NCI-H1694 treated with DMSO at 0.1 percent for 48 hours (cell line): ENCODE measurements at places on chromosomes 2 and 18.

- no peak for DNase-seq
Observed at GRCh38 chr2:189492451-189492850, 51.2 kb downstream of the WDR75 start.

DNA sequence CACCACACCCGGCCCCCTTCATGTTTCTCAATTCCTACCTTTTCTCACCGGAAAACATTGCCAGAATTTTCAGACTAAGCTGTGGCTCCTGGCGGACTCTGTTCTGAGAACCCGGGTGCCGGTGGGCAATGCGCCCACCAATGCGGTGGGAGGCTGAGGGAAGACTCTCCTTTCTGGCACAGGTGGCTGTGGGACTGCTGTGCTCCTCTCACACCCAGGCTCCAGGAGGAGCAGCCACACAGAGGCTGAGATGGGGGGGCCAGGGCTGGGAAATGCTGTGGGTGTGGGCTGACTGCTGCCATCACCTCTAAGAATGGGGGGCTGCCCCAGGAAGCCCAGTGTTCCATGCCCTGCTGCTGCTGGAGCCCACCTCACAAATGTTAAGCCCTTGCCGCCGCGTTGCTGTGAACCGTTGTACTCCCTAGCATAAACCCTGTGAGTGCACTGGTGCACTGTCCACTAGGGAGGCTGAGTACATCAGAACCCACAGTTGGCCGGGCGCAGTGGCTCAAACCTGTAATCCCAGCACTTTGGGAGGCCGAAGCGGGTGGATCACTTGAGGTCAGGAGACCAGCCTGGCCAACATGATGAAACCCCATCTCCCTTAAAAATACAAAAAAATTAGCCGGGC is 152.6 kb downstream of the LDLRAD4 start:
- DNase-seq = no peak

GRCh38 chr2:24768601-24769000 is 24.6 kb downstream of the PTRHD1 start:
- no peak for DNase-seq

DNA sequence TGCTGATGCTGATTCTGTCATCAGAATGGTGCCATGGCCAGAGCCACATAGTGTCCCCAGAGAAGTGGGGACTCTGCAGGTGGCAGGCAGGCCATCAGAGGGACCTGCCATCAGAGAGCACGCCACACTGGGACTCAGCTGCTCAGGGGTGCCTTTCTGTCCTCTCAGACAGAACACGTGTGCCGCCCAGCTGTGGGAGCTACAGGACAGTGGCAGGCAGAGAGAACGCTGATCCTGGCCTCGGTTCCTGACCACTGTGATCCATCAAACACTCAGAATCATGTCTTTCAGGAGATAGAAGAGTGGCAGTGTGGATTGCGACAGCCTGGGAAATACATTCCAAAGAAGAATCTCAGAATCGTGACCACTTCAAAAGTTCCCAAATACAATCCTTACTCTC is 497.2 kb upstream of the SALL3 start:
- no peak for DNase-seq

GRCh38 chr2:34646901-34647300 is 1047.8 kb upstream of the FAM98A start:
- DNase-seq = no peak

GRCh38 chr2:211877061-211877460 is 661.5 kb downstream of the ERBB4 start:
- DNase-seq = no peak

DNA sequence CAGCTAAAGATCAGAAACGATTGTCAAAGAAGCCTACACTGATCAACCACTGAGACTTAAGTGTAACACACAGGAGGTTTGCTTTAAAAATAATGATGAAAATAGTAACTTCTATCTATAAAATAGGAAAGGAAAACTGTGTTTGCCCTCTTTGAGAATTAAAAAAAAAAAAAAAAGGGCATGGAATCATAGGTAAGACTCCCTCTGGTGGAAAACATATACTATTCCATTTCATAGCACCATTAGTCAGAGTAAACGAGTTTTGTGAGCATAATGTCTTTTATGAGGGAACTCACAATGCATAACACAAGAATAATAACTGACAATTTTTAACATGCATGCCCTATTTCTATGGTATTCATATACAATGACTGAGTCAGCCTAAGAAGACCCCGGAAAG is 36.3 kb downstream of the SLC35F5 start:
- DNase-seq = peak; percentile 51

GRCh38 chr18:63534615-63535014 is 7.6 kb upstream of the SERPINB12 start:
- DNase-seq = no peak

DNA sequence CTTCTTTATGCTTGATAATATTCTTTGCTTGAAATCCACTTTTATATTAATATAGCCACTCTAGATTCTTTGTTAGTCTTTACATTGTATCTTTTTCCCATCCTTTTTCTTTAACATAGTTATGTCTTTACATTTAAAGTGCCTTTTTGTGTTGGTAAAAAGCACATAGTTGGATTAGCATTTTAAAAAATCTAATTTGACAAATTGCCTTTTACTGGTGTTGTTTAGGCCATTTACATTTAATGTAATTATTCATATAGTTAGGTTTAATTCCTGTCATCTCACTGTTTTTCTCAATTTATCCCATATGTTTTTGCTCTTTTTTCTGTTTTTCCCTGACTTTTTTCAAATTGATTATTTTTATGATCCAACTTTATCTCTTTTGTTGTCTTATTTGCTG is 93.2 kb downstream of the BCL2L11 start:
- DNase-seq = no peak

DNA sequence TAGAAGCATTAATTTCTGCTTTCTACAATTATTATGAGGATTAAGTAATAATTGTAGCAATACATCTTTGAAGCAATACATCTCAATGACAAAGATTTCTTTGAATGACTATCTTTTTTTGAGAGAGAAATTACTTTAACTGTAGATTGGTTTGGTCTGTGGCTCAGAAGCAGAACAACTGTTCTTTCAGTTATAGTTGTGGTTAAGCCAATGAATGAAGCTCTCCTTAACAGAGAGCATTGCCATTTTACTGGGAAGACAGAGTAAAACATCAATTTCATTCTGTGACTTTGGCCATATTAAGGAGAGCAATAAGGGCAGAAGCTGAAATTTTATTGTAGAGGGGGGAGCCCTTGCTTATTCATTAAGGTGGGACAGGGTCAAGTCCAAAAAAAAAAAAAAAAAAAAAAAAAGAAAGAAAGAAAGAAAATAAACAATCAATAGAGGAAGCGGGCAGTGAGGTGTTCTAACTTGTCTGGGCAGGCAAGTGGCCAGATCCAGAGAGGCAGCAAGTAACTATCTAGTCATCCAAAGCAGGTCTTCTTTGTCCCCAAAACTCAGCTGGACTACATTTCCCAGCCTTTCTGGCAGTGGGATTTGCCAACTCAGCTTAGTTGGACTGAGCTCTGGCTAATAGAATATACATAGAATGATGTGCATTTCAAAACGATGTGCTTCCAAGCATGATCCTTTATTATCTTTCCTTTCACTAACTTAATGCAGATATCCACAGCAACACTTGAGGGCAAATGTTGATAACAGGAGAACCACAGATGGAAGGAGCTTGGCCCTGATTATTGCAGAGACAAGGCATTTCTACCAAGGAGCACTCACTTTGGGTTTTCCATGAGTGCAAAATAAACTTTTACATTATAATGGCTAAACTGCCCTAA is 462.7 kb upstream of the CDH20 start:
- no peak for DNase-seq

DNA sequence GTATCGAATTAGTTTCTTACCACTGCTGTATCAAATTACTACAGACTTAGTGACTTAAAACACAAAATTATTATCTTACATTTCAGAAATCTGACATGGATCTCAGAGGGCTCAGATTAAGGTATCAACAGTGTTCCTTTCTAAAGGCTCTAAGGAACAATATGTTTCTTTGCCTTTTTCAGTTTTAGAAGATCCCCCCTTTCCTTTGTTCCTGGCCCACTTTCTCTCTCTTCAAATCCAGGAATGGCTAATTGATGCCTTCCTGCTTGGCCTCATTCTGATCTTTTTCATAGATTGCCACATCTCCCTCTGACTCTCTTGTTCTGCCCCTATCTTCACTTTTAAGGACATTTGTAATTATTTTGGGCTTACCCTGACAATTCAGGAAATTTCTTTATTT is 65.7 kb downstream of the LRP1B start:
- no peak for DNase-seq

DNA sequence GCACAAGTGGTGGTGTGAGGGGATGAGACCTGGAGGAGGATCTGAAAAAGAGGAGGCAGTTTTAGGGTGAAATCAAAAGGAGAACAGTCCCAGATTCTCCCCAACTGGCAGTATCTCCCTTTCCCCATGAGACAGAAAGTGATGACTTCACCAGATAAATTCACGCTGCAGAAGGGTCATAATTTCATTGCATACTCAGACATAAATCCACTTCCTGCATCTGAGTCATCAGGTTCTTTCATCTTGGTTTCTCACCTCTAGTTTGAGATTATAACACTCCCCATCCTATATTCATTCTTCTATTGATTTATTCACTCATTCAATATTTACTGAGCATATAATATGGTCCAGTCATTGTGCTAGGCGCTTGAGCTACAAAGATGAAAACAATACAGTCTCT is 64.7 kb downstream of the CCDC148 start:
- no peak for DNase-seq

DNA sequence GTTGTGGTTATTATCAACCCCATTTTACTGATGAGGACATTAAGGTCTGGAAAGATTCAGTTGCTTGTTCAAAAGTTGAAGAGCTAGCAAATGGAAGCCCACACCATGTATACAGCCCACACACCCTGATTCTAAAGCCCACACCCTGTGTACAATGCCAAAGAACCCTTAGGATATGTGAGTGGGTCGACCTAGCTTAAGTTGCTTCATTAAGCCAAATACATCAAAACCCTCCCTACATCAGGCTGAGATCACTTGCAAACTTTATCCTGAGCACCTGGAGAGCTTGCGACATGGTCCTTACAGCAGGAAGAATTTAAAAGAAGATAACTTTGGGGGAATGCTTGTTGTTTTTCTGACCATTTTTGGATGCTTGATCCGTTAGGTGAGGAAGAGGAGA is 435 bp upstream of the ARHGAP25 start:
- no peak for DNase-seq

- peak; percentile 29 for DNase-seq
Observed at GRCh38 chr2:190408538-190409271, 550 bp downstream of the MFSD6 start.

DNA sequence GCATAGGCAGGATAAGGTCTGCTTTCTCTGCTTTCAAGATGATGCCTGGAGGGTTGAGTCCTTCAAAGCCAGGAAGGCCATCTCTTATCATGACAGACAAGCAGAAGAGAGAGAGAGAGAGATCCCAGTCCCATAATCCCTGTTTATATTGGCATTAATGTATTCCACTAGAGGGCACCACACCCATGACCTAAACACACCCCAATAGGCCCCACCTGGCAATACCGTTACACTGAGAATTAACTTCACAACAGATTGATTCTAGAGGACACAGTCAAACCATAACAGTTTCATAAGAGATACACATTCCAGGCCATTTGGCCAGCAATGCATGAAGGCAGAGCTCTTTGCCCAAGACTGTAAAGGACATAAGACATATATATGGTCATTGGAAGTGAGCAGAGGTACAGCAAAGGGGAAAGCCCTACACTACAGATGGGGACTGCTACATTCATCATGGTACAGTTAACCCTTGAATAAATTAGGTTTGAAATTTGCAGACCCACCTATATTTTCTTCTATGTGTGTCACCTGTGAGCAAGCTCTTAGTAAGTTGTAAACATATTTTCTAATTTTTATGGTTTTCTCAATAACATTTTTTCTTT is 1516.1 kb downstream of the RPIA start:
- DNase-seq = peak; percentile 27

- DNase-seq = peak; percentile 9
Observed at GRCh38 chr2:13046557-13047165, 329.9 kb downstream of the TRIB2 start.

- DNase-seq = no peak
Observed at GRCh38 chr2:151730262-151730975, 3.9 kb downstream of the NEB start.

GRCh38 chr2:225824748-225825449 is 425.4 kb downstream of the NYAP2 start:
- no peak for DNase-seq

- DNase-seq = no peak
Observed at GRCh38 chr2:111243295-111243694, 122.6 kb downstream of the BCL2L11 start.
